SW480 (cell line): ENCODE measurements at places on chromosomes 12 and 14.
A peak's percentile ranks its signal among the peaks of the same experiment; 100 is the strongest.

DNA sequence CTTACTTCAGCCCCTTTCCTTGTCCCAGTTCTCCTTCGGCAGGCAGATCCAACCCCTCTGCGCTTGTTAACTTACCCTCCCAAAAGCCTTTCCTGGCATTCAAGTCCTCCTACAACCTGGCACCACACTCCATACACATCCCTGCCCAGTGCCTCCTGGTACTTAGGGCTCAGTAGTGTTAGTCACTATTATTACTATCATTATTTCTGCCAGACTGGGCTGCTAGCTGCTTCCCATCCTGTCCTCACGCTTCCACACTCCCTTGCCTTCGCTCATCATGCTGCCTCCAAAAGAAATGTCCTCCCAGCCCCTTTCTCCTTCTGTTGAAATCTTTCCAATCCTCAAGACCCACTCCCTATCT, 1.6 kb upstream of the HDAC7 start:
- DNase-seq, result peak; percentile 43

DNA sequence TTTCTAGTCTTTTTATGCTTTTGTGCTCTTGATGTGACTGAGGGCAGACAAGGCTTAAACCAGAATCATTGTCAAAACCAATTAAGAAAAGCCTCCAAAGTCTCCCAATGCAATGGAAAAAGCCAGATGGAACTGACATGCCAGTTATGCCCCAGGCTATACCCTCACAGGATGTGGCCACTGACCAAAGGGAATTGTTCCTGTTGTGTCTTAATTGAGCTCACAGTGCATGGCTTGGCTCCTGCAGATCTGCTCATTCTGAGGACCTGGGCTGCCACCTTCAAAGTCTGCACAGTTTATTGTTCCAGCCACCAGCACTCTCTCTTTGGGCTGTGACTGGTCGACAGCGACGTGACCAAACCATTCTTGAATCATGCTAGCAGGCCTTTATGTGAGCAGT, 17.1 kb upstream of the BICD1 start:
- DNase-seq, result no peak

DNA sequence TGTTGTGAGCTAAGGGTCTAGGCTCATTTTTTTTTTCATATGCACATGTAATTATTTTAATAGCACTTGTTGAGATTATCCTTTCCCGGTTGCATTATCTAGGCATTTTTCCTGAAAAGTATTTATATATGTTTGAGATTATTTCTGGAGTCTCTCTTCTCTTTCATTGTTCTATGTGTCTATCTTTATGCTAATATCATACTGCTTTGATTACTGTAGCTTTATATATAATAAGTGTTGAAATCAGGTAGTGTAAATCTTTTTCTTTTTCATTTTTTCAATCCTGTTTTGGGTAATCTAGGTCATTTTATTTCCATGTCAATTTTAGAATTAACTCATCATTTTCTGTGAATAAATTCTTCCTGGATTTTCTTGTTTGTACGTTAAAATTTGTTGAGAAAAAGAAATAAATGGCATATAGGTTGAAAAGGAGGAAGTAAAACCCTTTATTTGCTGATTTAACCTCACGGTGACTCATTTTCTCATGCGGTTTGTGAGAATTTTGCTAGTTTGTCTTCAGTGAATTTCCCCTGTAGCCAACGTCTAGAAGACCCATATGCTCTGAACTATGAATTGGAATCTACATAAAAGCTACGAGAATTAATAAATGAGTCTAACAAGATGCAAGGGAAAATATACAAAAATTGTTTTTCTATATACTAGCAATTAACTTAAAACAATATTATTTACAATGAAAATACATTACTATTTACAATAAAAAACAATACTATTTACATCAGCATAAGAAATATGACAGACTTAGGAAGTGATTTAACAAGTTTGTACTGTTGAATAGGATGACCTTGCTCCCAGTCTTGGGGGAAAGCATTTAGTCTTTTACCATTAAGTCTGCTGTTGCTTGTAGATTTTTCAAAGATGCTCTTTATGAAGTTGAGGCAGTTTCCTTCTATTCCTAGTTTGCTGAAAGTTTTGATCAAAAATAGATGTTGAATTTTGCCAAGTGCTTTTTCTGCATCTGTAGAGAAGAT, 105.0 kb downstream of the SNAPC1 start:
- DNase-seq, result no peak

- DNase-seq, result no peak
Measured at GRCh38 chr12:66033151-66033550, 97.4 kb downstream of the LLPH start.

- no peak for DNase-seq
Measured at GRCh38 chr14:21399311-21399870, 15.6 kb upstream of the SUPT16H start.

- DNase-seq, result no peak
Measured at GRCh38 chr14:67762051-67762450, 54.3 kb downstream of the ZFYVE26 start.

DNA sequence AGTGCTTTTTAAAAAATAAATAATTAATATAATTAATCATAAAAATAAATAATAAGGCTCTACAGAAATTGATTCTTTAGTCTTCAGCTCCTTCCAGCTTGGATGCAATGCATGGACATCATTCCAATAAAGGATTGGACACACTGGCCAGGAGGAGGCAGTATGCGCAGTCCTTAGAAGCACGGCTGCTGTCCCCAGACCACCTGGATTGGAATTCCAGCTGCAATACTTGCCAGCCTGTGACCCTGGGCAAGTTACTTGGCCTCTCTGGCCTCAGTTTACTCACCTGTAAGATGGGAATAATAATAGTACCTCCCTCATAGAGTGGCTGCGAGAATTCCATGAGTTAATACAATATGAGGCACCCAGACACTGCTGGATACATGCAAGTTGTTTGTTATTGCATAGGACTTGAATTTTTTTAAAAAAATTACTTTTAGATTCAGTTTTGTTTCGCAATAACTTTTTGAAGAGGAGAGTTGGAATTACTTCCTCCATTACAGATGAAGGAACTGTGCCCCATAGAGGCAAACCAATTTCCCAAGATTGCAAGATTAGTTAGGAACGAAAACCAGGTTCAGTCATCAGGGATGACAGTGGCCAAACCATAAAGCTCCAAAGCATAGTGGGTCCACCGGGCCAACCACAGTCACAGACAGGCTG, 12.2 kb downstream of the RPH3A start:
- DNase-seq, result no peak

DNA sequence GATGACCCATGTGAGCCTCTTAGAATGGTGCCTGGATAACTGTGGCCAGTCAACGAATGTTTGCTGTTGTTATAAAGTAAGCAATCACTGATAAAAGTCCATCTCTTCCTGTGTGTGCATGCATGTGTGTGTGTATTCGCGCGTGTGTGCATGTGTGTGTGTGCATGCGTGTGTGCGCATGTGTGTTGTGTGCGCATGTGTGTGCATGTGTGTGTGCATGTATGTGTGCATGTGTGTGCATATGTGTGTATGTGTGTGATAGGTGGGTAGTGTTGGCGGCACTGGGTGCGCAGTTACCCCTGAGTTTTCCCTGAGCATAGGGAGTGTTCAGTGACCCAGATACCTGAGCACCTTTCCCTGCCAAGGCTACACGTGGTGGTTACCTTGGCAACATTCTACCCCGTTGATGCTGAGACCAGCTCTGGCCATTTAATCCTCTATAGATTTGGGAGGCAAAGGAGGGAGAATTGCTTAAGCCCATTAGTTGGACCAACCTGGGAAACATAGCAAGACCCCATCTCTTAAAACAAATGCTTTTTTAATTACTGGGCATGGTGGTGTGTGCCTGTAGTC, 137.8 kb downstream of the SLC15A4 start:
- no peak for DNase-seq

DNA sequence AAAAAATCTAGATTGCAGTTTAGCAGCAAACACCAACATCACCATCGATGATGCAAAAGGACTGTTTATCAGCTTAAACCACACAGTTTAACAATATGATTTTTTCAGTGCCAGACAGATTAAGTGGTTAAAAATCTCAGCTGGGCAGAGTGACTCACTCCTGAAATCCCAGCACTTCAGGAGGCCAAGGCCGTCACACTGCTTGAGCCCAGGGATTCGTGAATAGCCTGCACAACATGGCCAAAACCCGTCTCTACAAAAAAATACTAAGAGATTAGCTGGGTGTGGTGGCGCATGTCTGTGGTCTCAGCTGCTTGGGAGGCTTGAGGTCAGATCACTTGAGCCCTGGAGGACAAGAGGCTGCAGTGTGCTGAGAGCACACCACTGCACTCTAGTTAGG, 8.9 kb downstream of the RSRC2 start:
- no peak for DNase-seq

- DNase-seq, result no peak
Measured at GRCh38 chr14:30034152-30034551, 106.5 kb upstream of the PRKD1 start.

DNA sequence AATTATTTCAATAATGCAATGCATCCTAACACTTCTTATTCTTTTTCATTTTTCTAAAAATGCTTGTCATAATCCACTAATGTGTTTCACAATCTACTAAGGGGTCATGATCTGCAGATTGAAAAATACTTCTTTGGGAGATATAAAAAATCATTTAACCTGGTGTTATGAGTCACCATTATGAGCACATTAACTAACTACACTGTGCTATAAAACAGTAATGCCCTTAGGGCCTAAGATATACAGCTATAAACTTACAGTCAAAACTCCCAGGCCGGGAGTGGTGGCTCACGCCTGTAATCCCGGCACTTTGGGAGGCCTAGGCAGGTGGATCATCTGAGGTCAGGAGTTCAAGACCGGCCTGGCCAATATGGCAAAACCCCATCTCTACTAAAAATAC, 14.2 kb downstream of the ATXN2 start:
- DNase-seq, result no peak

DNA sequence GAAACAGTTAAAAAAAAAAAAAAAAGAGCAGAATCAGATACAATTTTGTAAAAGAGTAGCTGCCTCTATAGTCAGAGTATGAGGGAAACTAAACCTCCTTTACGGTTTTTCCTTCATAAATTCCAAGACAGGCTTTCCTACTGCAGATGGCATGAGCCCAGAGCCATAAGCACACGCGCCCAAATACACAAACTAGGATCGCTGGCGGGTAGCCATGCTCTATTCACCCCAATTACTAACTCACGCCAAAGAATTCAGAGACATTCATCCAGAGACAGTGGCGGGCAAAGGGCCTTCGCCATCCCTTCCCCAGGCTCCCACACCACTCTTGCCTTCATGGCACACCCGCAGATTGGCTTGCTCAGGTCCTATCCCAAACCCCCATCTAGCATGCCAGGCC, 48.2 kb downstream of the MOK start:
- no peak for DNase-seq

DNA sequence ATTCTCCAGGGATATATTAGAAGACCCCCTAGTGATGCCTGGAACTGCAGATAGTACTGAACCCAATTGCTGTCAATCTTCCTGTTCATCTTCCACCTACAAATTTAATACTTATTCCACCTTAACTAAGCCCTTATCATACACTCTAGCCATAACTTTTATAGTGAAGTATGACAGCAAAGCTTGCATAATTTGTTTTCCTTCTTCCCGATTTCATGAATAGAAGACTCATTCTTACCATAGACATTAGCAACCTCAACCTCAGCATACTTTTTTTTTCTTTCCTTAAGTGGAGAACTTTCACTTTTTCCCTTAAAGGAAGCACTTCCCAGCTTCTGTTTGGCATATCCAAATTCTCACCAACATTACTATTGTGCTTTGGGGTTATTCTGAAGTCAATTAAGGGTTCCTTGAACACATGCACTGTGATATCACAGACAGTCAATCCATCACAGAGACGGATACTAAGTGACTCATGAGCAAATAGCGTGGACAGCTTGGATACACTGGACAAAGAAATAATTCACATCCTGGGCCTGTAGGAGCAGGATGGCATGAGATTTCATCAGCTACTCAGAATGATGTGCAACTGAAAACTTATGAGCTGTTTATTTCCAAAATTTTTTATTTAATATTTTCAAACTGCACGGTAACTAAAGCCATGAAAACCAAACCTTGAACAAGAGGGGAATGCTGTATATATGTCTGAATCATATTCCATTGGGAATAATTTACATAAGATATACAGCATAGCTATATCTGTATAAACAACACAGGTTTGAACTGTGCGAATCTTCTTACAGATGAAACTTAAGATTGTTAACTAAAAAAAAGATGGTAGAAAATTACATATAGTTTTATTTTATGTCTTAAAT, 63.9 kb downstream of the SYT1 start:
- DNase-seq, result peak; percentile 63

- DNase-seq, result no peak
Measured at GRCh38 chr14:102610968-102611811, 18.7 kb downstream of the RCOR1 start.

GRCh38 chr12:92070054-92070863, 75.4 kb downstream of the BTG1 start:
- DNase-seq, result peak; percentile 66

DNA sequence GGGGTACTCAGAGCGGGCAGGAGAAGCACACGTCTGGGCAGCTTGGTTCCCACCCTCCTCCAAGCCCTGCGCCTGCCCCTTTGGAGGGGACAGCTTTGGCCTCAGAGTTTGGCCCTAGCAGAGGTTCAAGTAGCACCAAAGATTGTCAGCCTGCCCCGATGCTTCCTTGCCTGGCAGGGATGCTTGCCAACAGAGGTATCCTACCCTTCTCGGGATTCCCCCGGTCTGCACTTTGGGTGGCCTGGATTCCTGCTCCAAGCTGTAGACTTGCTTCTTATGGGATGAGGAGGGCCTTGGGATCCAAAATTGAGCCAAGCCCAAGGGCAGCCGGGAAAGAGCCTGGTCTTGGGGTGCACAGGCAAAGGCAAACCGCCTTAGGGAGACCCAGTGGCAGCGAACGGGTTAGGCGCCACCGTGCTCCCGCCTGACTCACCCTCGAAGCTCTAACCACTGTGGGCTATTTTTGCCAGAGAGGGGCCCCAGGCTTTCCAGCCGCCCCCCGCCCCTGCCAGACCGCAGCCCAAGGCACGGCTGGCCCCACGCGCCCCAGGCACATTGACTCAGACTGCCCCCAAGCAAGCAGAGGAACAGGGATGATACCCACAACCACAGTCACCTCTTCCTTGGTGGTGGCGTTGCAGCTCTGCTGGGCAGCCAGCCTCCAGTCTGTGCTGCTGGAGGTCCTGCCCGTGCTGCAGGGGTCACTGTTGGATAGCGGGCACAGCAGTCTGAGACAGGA, 847 bp upstream of the WNT10B start:
- no peak for DNase-seq
